ENCODE measurements at places on chromosomes 4 and X.

DNA sequence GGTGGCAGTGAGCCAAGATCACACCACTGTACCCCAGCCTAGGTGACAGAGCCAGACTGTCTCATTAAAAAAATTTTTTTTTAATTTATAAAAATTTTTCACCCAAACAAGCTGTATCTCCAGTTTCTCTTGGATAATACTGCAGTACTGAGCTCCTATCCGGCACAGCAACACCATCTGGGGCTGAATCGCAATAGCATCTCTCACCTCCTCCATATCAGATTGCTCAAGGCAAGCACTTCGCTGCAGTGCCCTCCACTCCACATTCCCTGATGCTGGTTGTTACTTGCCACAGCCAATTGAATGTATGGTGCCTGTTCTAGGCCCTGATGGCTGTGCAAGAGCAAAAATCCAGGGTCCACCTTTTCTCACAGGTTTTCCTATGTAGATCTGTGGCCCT is 69.3 kb upstream of the FAM241A start:
- DNase-seq, result no peak

DNA sequence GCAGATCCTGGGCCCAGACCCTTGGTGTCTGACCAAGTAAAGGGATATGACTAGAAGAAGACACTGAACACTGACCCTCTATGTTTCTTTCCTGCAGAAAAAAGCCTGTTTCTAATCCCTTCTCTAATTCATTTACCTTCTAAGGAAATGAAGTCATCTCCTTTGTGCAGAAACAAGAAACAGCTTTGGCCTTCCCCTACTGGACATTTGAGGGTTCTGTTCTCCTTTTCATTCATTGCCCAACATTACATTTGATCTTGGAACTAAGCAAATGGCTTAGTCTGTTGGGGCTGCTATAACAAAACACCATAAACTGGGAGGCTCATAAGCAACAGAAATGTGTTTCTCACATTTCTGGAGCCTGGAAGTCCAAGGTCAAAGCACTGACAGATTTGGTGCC is 20.0 kb downstream of the HCCS start:
- DNase-seq, result no peak

DNA sequence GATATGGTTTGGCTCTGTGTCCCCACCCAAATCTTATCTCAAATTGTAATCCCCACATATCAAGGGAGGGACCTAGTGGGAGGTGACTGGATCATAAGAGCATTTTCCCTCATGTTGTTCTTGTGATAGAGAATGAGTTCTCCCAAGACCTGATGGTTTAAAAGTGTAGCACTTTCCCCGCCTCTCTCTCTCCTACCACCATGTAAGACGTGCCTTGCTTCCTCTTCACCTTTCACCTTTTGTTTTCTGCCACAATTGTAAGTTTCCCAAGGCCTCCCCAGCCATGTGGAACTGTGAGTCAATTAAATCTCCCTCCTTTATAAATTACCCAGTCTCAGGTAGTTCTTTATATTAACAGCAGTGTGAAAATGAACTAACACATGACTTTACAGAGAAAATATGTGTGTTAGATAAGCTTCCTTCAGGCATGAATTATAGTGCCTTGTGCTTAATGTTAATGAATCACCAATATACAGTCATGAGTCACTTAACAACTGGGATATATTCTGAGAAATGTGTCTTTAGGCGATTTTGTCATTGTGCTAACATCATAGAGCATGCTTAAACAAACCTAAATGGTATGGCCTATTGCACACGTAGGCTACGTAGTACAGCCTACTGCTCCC is 37.9 kb downstream of the PDGFC start:
- no peak for DNase-seq

DNA sequence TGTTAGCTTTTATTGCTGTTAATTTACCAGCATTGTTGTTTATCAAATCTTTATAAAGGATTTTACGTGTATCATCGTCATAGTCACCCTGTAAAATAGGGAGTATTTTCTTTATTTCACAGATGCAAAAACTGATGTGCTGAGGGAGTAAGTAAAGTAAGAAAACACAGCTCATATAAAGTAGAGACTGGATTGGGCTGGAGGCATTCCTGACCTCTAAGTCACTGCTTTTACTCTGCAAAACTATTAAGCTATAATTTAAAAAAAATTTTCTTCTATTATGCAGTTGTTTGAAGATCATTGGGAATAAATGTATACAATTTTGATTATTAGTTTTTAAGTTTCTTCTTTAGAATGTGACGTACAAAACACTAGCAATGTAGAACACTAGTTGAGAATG is 45.9 kb downstream of the NUDT6 start:
- no peak for DNase-seq

DNA sequence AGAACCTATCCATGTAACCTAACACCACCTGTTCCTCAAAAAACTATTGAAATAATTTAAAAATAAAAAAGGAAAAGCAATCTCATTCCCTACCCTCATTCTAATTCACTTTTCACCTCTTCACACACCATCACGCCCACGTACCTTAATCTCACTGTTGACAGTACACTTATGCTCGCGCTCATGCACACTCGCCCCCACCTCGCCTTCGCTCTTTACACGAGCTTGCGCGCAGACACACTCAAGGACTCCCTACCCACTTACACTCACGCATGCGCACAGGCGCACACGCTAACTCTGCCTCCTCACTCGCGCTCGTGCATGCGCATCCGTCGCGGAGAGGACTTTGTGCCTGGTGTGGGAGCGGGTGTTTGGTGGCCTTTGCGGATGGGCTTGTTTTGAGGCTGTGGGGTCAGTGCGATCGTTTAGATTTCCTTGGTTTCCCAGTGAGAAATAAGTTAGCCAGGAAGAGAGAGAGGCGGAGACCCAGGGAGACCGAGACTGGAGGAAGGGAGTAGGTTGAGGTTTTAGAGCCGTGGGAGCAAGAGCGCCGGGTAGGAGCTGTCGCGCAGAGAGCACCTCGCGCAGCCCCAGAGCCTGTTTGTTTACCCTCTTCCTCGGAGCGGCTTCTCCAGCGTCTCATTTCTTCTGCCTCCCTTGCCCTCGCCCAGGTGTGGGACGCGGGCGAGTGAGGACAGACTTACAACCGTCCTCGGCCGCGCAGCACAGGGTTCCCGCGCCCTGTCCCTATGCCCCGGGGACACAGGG is 8.1 kb upstream of the GSX2 start:
- peak; percentile 87 for DNase-seq

- DNase-seq, result no peak
These were observed 31.5 kb downstream of the GRIA3 start for GRCh38 chrX:123215397-123216089.

DNA sequence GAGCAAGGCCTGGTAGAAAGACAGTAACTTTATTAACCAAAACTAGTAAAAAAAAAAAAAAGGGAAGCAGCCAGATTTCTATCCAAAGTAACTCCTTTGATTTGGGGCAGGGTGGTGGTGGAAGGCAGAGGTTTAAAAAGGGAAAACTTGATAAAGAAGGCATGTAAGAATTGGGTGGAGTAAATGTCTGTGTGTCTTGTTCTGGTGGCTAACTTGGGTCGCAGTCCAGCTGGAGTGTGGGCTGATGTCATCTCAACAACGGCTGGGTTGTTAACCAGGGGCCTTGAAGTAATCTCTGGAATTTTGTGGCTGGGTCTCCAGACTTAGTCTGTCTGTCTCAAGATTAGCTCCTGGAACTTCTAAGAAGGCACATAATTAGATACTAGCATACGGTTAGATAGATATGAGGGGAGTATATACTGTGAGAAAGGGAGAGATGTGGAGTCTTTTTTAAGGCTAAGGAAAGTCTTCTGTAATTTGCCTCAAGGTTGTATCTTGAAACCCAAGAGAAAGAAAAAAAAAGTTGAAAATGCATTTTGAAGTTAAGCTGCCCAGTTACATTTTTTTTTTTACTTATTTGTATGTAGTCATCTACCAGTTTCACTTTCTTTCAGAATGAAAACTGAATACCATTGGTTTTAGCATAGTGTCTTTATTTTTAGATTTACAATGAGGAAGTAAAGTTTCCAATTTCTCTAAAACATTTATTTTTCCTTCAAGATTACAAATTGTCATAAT is 48.3 kb downstream of the MTHFD2L start:
- DNase-seq, result no peak

DNA sequence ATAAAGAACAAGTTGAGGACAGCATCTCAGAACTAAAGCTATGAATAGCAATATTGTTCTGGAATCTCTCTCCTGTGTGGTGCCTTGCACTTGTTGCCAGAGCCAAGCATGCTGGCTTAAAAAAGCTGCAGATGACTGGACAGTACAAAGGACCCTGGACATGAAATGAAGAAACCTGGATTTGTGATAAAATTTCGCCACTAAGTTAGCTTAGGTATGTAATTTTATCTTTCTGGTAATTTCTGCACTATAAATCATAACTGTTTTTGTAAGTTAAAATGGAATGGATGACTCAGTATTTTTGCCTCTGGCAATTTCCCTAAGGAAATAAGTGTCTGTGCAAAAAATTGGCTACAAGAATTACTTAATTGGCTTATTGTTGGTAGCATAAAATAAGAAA is 317.2 kb downstream of the CAMK2D start:
- no peak for DNase-seq

DNA sequence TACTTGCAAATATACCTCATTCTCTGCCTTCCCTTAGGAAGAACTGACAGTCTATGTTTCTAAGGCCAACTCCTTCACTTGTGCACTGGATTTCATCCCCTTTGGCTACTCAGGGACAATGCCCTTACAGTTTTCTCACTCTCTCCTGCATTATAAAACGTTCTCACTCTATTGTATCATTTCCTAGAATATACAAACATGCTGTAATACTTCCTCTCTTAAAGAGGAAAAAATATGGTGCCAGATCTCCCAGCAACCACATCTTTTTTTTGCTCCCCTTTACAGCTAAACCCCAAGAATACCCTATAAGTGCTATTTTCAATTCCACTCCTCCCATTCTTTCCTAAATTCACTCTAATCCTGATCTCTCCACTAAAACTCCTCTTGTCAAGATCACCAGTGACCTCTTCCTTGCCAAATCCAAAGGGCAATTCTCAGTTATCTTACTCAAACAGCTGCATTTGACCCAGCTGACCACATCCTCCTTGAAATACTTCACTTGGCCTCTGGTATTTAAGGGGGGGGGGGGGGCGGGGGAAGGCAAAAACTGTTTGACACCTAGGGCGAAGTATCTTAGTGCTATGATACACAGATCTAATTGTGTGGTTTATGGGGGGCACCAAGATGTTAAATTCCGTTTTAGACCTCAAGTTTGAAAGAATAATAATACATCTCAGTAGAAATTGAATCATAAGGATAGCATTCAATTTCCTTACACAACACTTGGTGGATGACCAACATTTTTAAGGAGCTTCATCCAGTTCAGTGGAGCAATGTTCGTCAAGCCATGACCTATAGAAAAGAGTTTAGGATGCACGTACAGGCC is 1.6 kb downstream of the RCHY1 start:
- DNase-seq, result peak; percentile 30

- DNase-seq, result no peak
These were observed 30.6 kb upstream of the TMEM184C start for GRCh38 chr4:147586637-147587036.

DNA sequence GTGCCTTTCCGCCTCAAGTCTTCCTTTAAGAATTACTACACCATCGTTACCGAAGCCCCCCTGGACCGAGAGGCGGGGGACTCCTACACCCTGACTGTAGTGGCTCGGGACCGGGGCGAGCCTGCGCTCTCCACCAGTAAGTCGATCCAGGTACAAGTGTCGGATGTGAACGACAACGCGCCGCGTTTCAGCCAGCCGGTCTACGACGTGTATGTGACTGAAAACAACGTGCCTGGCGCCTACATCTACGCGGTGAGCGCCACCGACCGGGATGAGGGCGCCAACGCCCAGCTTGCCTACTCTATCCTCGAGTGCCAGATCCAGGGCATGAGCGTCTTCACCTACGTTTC is 2.2 kb downstream of the PCDH10 start:
- no peak for DNase-seq

- DNase-seq, result no peak
These were observed 8.7 kb downstream of the SFRP2 start for GRCh38 chr4:153780221-153780620.

GRCh38 chr4:149398993-149399392 is 416.6 kb downstream of the IQCM start:
- no peak for DNase-seq

- DNase-seq, result no peak
These were observed 10.1 kb upstream of the NEUROG2 start for GRCh38 chr4:112526061-112526460.

GRCh38 chrX:267771-268261 is 13.4 kb upstream of the PLCXD1 start:
- no peak for DNase-seq

- no peak for DNase-seq
These were observed 131.0 kb downstream of the TET2 start for GRCh38 chr4:105277702-105278101.

DNA sequence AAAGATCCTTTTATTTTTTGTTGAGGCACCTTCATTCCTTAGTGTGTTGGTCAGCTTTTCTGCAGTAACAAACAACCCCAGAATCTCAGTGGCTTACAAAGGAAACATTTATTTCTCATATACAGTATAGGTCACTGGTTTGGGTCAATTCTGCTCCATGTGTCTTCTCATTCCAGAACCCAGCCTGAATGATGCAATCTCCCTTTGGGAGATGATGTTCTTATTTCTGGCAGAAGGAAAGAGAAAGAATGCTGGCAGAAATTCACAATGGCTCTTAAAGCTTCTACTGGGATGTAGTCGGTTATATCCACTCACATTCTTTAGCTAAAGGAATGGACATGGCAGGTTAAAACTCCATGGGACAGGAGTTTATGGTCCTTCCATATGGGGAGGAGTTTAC is 42.3 kb downstream of the IDS start:
- DNase-seq, result no peak

DNA sequence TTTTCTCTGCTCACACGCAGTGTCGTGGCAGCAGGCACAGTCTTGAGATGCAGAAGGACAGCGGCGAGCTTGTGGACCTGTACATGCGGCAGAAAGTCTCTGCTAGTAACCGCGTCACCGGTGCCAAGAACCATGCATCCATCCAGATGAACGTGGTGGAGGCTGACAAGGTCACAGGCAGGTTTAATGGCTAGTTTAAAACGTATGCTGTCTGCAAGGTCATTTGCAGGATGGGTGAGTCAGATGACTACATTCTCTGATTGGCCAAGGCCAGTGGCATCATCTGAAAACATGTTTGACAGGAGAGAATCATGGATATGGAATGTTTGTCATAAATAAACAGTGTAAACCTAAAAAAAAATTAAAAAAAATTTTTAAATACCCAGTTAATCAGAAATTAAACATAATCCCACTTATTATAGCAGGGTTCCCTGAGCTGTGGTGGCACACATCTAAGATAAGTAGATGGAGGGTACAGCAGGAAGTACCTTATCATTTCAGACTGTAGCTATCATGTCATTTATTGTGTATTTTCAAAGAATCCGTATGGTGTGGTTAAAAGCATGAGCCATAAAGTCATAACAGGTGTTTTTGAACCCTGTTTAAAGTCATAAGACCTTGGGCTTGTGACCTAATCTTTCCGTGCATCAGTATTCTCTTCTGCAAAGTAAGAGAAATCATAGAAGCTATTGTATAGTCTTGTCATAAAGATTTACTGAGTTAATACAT is 7.5 kb upstream of the BMP2K start:
- DNase-seq, result no peak

- DNase-seq, result no peak
These were observed 54.1 kb downstream of the TXK start for GRCh38 chr4:48079972-48080391.

GRCh38 chrX:23334848-23335599 is at the start of gene PTCHD1:
Gene PTCHD1 (plus strand): TSS chrX:23334849. CDS start chrX:23334876, 27 bp downstream.
- DNase-seq, result no peak

- peak; percentile 69 for DNase-seq
These were observed 116.7 kb downstream of the KLHL8 start for GRCh38 chr4:87103691-87104187.

All from CD4-positive, alpha-beta T cell treated with Interleukin-17A for 1 hour (primary cell).